AG10803 (cell line): ENCODE measurements at places on chromosomes 3 and 15.

- DNase-seq = no peak
These were observed 33.5 kb downstream of the HCLS1 start for GRCh38 chr3:121627211-121627610.

DNA sequence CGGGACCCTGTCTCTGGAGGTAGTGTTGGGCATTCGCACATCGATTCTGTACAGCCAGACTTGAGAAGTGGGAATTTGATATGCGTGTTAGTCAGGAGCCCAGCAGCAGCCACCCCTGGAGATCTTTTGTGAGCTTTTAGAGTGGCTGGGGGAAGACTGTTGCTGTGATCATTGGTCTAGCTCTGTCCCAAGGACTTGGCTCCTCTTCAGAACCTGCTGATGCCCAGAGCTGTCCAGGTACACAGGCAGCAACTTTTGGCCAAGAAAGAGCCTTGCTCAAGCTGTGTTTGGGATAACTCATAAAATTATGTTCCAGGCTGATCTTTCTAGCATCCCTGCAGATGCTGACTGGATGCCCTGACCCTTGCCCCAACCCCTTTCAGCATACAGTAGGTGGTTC lies 29.3 kb downstream of the LIMD1 start:
- DNase-seq = no peak

- DNase-seq = no peak
These were observed 4.4 kb downstream of the KLF15 start for GRCh38 chr3:126352476-126353454.

DNA sequence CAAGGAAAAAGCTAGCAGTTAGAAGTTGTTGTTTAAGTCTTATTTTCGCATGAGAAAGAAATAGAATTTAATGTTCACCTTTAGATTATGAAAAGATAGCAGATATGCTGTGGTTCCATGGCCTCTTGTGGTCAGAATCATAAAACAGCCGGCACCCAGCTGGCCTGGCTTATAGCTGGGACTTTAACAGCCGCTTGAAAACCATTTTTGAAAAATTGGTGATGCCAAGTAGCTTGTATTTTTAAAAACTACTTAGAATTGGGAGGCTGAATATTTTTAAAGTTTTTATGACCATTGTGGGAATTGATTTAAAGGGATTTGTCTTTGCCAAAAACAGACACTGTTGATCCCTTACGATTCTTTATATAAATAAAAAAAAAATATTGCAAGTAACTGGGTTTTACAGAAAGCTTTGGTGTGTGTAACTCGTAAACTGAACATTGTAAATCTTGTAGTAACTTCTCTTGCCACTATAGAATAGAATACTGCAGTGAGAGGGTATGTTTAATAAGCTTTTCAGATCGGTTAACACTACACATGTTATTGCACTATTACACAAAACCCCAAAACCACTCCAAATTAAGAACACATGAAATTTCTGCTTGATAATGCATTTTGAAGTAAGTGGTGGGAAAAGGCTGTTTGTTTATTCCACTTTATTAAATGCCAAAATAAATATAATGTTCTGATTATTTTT lies 6.6 kb downstream of the ARRDC4 start:
- peak; percentile 82 for DNase-seq

- DNase-seq = no peak
These were observed 47.5 kb upstream of the LIMD1 start for GRCh38 chr3:45546716-45547701.

GRCh38 chr15:71218272-71218805 lies 103.1 kb downstream of the THSD4 start:
- no peak for DNase-seq

- no peak for DNase-seq
These were observed 143.9 kb downstream of the ZNF609 start for GRCh38 chr15:64604319-64604718.

DNA sequence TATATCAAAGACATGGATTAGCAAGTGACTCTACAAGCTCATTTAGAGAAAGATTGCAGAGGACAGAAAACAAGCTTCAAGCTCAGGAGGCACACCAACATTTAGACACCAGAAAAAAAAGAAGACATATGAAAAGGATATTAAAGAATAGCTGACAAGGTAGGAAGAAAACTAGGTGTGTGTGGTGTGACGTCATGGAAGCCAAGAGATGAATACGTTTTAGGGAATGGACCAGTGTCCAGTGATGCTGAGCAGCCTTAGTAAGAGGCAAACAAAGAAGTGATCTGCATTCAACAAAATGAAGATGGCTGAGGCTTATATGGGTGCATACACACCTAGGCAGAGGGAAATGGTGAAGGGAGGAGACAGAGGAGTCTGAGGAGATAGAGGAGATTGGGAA lies 377.4 kb downstream of the ROBO1 start:
- DNase-seq = no peak

DNA sequence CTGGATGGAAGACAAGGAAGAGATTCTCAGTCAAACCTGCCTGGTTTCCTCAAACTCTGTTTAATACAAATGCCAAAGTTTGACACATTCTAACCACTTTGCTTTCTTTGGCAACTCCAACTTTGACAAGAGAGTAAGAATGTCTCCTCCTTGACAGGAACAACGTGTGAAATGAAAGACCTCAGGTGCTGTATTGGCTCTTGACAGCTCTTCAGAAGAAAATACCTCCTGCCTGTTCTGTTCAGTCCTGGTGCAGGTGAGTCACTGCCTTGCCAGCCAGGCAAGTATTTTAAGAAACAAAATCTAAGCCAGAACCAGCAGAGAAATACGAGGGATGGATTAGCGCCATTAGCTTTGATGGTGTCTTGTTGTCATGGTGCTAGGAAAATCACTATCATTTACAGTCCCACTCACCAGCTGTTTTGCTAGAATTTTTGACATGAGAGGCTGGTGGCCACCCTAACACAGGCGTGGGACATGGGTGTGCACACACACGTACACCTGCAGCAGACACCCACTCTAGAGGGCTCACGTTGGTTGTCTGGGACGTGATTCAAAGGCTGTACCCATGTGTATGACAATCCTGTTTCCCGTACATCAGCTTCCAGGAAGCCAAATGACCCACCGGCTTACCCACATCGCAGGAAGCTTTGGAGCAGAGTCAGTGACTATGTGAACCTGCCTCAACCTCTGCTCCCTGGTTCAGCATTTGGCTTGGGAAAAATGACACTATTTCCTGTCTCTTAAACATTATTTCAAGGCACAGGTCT lies 60.4 kb downstream of the CCNL1 start:
- DNase-seq = peak; percentile 50

- DNase-seq = peak; percentile 98
These were observed 43.9 kb downstream of the P3H2 start for GRCh38 chr3:190076601-190077394.

- DNase-seq = no peak
These were observed 243.0 kb downstream of the CLSTN2 start for GRCh38 chr3:140177943-140178342.

- DNase-seq = no peak
These were observed 92.6 kb downstream of the SLCO3A1 start for GRCh38 chr15:91946075-91946474.

DNA sequence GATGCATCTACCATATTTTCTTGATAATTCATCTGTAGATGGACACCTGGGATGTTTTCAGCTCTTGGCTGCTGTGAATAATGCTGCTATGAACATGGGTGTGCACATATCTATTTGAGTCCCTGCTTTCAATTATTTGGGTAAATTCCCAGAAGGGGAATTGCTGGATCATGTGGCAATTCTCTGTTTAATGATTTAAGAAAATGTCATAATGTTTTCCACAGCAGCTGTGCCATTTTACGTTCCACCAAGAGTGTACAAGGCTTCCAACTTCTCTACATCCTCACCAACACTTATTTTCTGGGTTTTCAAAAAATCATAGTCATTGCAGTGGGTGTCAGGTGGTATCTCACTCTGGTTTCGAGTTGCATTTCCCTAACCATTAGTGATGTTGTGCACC lies 64.4 kb downstream of the NSMCE3 start:
- no peak for DNase-seq

GRCh38 chr15:77348511-77348910 lies 71.4 kb downstream of the PEAK1 start:
- no peak for DNase-seq

DNA sequence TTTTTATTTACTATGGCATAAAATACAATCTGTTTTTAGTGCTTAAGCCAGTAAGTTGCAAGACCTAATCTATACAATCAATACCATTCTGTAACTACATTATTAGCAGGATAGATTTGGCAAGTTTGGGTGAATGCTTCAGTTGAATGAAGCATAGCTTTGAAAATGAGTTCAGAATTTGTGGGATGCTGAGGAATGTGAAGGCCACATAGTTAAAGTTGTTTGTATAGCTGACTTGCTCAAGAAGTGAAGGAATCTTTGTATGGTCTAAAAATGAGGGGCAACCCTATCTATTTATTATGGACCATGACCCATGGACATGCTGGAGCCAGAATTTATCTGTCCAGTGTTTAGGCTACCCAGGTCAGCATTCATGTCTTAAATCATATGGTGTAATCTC lies 58.5 kb downstream of the CRYBG3 start:
- peak; percentile 40 for DNase-seq

DNA sequence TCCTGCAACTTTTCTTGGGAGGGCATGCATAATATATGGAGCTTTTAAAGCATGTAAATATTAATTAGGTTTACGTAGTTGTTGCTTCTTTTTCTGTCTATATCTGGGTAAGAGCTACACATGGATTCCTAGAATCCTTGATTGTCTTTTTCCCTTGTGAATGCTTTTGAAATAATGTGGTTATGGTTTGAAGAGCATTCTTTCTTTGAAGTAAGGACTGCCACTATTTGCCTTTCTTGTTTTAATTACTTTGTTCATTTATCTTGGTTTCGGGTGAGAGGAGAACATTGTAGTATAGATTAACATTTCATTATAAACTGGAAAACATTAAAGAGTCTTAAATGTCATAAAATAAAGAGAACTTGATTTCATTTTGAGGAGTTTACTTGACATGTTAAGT lies 674.0 kb downstream of the ZBBX start:
- DNase-seq = no peak

- DNase-seq = peak; percentile 54
These were observed 37.9 kb downstream of the IL20RB start for GRCh38 chr3:136995652-136996051.

DNA sequence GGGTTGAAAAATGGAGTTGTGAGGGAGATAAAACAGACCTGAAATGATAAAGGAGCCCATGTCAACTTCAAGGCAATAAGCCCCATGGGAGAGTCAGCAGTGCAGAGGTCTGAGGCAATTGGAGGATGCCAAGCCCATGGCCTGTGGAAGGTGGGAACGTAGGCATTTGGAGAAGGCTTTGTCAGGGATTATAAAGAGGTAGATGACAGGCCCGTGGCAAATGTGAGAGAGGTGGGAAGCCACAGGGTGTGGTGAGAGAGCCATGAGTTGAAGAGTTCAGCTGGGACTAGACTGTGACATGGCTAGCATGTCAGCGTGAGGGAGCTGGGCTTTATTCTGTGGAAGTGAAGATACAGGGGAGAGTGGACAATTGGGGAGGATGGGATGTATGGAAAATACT lies 35.4 kb downstream of the MFSD1 start:
- DNase-seq = no peak
